ENCODE measurements at places on chromosomes 4 and X. TPM values are rescaled to one million over a fixed set of nuclear protein-coding genes. Genes with fewer than 3 reads are reported as not detected.

ARHGAP4 gene
- total RNA-seq: 17.9 TPM

- no peak for DNase-seq
Observed at GRCh38 chr4:110867251-110867960, 244.5 kb upstream of the PITX2 start.

SLC9A7 gene
- total RNA-seq: 3.5 TPM

ENAM gene
- not detected for total RNA-seq

- DNase-seq: no peak
Observed at GRCh38 chrX:71514367-71515037, 18.4 kb upstream of the OGT start.

DNA sequence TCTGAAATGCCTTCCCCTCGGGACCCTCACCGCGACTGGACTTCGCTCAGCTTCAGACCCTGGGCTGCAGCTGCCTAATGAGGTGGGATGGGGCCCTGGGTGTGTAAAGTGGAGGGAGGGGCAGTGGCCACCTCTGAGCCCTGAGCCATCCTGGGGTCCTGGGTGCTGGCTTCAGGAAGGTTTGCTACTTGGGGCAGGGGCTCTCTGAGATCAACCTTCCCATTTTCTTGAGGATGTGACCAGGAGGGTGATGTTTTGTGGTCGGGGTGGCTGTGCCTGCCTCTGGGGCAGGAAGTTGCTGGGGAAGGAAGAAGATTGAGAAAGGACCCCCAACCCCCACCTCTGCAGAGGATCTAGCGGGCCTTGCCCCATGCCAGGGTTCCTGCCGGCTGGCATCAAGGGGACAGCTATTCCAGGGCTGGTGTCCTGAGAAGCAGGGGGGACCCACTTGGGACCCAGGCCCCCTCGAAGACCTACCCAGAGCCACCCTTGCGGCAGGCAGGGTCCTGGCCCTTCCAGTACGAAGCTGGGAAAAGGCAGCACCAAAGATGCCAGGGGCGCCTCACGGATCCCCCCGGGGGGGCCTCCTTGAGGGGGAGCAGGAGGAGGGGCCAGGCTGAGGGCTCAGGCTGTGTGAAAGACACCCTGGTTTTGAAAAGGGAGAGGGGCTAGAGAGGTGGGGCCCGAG is 6.5 kb downstream of the SH3BP2 start:
- DNase-seq: peak; percentile 1

DNA sequence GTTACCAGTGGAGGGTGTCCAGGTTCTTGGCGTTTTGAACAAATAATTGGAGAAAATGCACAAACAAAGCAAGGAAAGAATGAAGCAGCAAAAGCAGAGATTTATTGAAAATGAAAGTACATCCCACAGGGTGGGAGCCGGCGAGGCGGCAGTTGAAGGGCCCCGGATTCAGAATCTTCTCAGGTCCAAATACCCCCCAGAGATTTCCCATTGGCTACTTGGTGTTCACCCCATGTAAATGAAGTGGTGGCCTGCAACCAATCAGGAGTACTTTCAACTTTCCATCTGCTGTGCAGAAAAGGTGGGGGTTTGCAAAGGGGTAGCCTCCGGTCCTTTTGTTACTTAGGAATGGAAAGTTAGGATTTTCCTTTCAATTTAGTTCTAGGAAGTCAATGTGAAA is 1447.0 kb downstream of the C4orf33 start:
- DNase-seq: no peak

- DNase-seq: peak; percentile 34
Observed at GRCh38 chrX:77422891-77423648, 24.1 kb upstream of the FGF16 start.

DNA sequence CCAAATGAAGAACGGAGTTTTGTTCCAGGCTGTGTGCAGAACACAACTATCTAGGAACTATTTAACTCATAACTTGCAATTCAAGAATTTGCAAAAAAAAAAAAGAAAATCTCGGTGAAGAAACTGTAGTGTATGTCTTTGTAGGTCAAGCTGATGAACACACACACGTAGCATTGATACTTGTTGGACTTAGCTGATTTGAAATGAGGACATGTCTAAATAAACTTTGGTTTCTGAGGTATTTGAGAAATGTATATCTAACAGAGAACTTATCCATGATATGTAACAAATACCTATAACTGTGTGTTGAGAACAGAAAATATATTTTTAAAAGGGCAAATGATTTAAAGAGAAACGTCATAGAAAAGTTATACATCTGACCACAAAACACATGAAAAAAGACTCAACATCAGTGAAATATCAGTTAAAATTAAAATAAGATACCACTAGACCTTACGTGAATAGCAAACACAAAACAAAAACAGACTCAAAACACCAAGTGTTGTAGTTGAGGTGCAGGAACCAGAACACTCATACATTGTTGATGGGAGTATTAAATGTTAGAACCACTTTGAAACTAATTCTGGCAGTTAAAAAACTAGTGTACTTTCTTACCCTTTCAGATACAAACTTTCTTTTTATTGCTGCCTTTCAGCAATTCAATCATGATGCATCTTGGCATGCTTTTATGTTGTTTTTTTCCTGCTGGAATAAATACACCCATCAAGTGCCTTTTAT is 1535.8 kb upstream of the PCDH10 start:
- DNase-seq: no peak

DNA sequence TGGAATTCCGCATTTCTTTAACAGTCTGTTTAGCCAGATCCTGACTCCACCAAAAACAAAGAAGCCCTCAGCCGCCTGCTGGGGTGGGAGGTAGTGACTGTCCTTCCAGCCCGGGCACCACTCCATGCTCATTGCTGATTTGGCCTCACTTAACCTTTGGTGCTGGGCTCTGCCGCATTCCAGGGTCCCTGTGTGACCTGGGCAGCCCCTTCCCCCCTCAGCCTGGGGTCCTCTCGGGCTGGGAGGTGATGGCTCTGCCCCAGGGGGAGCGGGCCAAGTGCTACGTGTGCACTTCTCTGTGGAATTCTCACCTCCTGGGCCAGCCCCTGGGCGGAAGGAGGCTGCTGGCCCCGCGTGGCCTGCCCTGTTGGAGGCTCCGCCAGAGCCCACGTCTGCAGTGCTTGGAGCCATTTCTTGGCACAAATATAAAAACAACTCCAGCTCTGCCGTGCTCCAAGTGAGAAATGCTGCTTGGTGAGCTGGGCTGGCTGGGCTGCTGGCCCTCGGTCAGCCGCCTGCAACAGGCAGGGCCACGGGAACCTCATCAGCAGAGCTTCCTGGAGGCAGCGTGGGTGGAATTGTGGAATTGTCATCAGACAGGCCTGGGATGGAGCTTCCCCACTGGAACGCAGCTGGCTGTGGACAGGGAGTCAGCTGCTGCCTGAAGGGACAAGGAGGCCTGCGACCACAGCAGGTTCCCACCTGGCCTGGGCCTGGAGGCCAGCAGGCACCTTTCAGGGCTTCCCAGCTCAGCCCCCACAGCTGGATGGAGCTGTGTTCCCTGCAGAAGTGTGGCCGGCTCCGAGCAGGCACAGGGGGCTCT is 66.0 kb downstream of the TRMT44 start:
- peak; percentile 77 for DNase-seq

- DNase-seq: no peak
Observed at GRCh38 chr4:48332661-48333060, 8.7 kb upstream of the SLAIN2 start.

DNA sequence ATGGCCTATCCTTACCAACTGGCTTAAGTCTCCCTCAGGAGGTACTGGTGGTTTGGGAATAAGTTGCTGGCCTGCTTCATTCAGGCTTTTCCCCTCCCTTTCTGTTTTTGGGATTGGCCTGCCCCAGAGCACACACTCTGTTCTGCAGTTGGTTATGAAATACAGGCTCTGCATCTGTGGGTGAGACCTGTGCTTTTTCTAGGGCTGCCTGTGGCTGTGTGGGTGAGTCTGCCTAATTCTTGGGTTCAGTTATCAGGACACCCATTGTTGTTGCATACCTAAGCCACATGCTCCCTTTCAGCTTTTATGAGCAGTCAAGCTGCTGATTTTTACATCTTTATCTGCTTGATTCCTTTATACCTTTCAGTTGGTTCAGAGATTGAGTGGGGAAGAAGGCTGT is 19.0 kb upstream of the CWH43 start:
- no peak for DNase-seq

DNA sequence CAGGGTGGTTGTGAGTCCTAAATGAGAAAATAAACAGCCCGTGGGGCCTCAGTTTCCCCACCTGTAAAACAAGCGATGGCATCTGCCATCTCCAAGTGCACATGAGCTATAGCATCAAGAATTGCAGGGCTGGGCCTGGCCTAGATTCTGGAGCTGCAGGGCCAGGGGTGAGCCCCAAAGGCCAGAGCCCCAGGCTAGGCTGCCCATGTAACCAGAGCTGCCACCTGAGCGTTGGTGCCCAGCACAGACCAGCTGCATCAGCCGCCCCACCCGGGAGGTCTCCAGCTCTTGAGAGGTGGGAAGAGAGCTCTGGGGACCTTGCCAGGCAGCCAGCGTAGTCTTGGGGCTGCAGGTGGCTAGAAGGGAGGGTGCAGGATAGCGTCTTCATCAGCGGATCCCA is 27.0 kb upstream of the GPR78 start:
- DNase-seq: no peak

DNA sequence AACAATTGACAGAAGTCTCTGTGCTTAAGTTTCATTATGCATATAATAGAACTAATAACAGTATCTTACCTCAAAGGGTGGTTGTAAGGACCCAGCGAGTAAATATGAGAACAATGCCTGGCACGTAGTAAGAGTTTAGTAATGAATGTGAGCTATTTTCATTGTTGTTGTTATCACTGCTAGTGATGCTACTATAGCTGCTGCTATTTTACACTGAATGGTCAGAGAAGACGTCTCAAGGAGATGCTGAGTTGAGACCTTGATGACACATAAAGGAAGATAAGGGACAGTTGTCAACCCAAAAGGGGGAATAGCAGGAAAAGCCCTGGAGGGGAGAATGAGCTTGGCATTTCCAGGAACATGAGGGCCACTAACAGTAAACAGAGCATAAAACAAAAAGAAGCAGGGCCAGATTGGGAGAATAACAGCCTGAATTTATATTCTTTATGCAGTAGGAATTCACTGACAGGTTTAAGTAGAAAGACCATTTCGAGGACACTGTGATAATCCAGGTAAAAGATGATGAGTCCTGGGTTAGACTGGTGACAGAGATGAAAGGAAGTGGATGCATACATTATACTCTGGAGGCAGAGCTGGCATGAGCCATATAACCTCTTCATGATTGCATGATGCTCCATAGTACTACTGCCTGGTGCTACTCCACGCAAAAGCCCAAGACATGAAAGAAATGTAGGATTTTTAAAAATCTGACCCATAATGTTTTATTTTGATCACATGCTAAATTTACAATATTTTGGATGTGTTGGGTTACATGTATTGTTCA is 23.1 kb downstream of the ATP8A1 start:
- DNase-seq: no peak

CT45A3 gene
- not detected for total RNA-seq

DNA sequence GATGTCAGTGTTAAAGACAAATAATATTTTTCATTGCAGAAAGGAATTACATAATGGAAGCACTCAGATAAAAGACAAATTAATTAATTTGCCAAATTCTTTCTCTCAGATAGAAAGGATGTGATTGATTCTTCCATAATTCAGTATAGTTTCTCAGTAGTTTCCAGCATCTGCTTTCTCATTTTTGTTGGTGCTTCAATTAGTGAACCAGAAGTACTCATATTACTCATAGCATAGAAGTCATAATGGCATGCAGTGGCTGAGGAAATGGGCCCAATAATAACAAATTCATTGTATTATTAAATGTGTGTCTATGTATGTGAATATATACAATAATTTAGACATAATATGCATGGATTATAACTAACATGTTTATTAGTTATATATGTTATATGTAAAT is 393.3 kb upstream of the TRAM1L1 start:
- DNase-seq: no peak

SSX4B gene
- total RNA-seq: not detected

DNA sequence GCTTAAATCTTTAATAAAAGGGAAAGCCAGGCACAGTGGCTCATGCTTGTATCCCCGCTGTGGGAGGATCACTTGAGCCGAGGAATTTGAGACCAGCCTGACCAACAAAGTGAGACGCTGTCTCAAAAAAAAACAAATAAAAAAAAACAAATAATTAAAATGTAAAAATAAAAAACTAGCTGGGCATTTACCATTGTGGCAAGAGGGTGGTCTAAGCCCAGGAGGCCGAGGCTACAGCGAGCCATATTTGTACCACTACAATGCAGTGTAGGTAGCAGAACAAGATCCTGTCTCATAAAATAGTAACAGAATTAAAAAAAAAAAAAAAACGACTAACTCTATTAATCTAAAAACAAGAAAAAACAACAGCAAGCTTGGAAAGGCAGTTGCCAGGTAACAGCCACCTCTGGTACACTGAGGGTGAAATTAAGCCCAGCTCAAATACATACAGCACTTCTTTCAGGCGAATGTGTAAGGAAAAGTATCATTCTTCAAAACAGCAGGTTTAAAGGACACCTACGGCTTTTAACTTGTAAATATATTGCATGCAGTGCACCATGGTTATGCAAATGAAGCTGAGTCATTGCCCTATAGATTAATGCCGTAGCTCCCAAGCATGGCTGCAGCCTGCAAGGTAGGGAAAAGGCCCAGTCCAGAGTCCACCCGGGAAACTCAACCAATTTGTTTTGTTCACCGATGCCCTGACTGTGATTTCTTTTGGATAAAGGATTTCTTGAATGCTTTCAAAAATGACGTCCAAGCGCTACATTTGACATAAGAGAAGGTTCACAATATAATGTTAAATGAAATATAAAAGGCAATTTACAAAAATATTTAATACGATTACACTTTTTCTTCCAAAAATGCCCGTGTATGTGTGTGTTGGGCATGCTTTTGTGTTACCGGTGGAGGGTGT is 14.5 kb upstream of the TXLNG start:
- DNase-seq: peak; percentile 72

- DNase-seq: peak; percentile 42
Observed at GRCh38 chr4:186728631-186729271, 5.1 kb upstream of the FAT1 start.

IL21 gene
- total RNA-seq: not detected

Data from neural progenitor cell (in vitro differentiated cells).